Tibial nerve (tissue), 4 donors: ENCODE measurements at places on chromosomes 11 and 22. TPM values are rescaled to one million over a fixed set of nuclear protein-coding genes. Genes with fewer than 3 reads are reported as not detected.

The PGA5 gene
- not detected for total RNA-seq

The NAALAD2 gene
- total RNA-seq: 4.2 TPM

The TMPRSS13 gene
- total RNA-seq: 0.60 TPM

The OR8G1 gene
- not detected for total RNA-seq

The TNNT3 gene
- total RNA-seq: 8.6 TPM

The OR52I2 gene
- not detected for total RNA-seq

The POU2AF1 gene
- not detected for total RNA-seq

The RCOR2 gene
- not detected for total RNA-seq

The RAG1 gene
- total RNA-seq: 0.42 TPM

The PRR14L gene
- total RNA-seq: 27.1 TPM

The MRGPRE gene
- 0.66 TPM for total RNA-seq

The FREY1 gene
- total RNA-seq: not detected

The TNNI2 gene
- not detected for total RNA-seq

The TEAD1 gene
- 165 TPM for total RNA-seq

The TRIM21 gene
- 18.6 TPM for total RNA-seq

The KRTAP5-10 gene
- not detected for total RNA-seq

The SCN4B gene
- 1.3 TPM for total RNA-seq

The MPZL2 gene
- 6.7 TPM for total RNA-seq

The APOBEC3C gene
- 8.6 TPM for total RNA-seq

The OR5M11 gene
- not detected for total RNA-seq

The KRTAP5-4 gene
- not detected for total RNA-seq

The E2F8 gene
- not detected for total RNA-seq
